ENCODE measurements at places on chromosomes 5 and 9.

GRCh38 chr9:91150998-91151717 lies 210.6 kb downstream of the AUH start:
- peak; percentile 95 for DNase-seq

DNA sequence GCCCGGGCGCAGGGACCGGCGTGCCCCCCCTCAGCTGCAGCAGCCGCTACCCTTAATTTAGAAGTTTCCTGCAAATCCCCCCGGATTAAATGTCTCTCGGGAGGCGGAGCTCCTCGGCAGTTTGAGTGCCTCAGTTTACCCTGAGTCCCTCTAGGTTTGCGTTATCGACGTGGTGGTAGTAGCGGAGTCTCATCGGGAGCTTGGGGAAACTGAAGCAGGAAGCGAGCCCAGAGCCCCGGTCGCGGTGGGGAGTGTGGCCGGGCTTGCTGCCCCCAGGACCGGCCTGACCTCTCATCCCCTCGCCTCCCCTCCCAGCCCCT lies 529 bp upstream of the TPM2 start:
- DNase-seq = no peak

DNA sequence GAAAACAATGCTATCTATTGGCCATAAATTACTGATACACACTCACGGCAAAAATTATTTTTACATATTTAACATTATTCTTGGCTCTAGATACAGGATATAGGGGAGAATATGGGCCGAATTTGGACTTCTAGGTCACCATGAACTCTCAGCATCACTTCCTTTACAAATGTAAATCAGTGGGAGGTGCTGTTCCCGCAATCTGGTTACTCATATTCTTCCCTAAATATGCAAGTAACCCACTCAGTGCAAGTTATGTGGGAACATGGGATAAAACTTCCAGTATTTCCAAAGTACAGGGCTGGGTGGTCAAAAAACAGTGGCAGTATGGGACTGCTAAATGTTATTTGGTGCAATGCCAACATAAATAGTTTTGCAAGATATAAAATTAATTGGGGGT lies 145.6 kb downstream of the PPP2R2B start:
- no peak for DNase-seq

DNA sequence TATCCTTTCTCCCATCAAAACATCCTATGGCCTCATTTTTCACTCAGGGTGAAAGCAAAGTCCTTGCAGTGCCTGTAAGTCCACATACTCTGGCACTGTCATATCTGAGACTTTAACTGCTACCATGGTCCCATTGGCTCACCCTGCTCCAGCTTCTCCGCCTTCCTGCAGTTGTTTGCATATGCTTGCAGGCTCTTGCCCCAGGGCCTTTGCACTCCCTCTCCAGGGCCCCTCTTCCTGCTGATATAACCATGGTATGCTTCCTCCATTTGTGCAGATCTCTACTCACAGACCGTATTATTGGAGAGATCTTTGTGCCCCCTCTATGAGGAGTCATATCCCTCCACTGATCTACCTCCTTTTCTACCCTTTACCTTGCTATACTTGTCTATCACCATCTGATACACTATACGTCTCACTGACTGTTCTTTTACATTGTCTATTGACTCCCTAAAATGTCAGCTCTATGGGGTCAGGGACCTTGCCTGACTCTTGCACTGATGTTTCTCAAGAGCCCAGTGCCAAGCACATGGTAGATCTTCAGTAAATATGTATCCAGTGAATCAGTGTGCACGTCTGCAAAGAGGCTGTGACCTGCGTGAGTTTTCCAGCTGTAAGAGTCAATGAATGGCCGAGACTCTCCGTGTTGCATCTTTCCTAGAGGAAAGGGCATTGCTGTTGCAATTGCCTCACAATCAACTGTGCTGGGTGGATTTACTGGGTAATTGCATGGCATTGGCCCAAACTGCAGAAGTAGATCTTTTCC lies 81.7 kb upstream of the CPEB4 start:
- no peak for DNase-seq

- no peak for DNase-seq
Measured at GRCh38 chr9:115596746-115597080, 478.8 kb upstream of the TNC start.

- DNase-seq = peak; percentile 50
Measured at GRCh38 chr5:393846-394275, 49.1 kb upstream of the EXOC3 start.

DNA sequence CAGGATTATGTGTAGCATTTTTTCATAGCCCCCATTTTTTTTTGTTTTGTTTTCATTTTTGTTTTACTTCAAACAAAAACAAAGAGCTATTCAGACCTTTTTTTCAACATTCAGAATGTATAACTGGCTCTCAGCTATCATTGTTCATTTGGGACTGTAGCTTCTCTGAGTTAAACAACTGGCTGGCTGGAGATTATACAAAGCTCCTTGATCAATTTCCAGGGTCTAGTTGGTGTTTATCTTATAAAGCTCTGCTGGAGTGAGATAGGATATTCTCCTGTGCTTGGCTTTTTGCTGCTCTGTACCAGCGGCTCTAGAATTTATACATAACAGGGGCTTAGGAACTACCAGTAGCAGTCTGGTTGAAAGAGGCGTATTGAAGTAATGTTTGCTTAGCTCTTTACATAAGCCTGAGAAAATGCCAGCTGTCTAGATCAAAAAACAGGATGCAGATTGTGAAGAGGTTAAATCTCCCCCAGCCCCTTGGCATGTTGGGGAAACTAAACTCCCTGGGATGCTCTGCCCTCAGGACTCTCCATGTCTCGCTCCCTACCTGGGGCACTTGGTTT lies 15.2 kb downstream of the GARNL3 start:
- DNase-seq = no peak

DNA sequence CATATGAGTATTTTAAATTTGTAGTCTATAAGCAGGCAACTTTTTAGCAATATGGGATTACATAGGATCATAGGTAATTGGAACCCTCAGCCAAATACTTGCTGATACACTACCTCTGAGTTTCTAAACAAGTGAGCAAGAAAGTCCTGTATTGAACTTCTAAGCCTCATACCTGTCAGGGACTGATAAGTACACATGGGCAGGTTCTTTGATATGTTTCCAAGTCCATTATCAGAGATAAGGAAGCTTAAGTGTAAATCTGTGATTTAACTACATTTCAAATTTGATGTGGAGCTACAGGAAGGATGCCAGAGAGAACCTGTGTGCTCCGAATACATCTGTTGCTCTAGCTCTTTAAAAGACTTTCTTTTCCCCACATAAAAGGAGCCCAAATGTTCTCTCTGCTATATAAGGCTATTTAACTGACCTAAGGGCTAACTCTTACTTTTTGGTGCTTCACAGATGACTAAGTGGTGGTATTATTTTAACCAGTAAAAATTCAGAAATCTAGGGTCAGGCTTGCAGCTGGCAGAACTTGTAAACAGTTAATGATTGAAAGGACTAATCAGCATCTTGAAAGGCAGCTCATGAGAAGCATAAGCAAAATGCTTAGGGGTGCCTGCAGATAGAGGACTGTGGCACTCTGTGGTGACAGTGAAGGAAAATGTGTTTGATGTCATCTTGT lies 228.6 kb downstream of the NR3C1 start:
- peak; percentile 28 for DNase-seq

DNA sequence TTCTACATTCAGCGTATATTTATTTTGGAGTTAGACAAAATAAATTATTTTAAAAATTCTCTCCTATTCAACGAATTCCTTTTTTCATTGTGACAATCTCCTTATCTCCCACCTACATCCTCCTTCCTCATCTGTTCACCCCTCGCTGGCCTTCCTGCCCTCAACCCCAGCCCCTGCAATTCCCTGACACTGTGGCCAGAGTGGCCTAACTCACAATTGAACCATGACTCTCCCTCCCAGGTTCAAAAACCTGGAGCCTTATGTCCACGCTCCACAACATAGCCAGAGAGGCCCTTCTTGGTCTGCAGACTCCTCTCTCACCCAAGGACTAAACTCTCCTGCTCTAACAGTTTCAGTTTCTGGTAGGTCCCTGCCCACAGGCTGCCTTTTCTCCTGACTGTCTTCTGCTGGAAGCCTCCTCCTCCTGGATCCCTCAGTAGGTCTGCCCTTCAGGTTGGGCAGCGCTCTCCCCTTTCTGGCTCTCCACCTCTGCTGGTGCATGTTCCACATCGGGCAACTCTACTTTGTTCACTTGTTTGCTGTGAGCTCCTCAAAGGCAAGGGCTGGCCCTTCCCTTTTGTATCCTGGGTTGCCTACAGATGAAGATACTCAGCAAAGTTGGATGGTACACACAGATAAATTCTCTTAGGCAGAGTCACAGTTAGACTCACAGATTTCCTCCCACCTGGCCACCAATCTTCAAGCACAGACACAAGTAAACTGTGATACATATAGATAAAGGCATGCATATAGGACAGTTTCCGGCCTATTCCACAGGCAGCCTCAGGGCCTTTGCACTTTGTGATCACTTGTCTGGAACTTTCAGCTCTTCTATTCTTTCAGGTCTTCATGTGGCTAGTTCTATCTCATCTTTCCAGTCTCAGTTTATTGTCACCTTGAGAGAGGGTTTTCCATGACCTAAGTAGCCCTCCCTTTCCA lies 19.8 kb upstream of the MYORG start:
- DNase-seq = no peak

DNA sequence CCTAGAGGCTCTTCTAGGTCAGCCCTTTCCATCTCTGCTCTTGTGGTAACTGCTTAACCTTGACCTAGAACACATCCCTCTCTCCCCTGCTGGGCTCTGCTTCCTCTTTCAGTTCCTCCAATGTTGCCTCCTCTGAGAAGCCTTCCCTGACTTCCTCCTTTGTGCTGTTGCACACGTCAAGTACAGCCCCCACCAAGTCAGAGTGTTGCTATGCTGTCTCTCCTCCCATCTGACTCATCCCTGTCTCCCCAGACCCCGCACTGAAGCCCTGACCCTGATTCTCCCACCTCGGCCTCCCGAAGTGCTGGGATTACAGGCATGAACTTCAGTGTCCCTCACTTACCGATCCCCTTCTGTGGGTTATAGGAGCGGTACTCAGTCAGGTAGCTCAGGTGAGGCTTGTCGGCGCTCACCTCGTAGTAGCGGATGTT lies 10.4 kb upstream of the TRIM14 start:
- DNase-seq = no peak

DNA sequence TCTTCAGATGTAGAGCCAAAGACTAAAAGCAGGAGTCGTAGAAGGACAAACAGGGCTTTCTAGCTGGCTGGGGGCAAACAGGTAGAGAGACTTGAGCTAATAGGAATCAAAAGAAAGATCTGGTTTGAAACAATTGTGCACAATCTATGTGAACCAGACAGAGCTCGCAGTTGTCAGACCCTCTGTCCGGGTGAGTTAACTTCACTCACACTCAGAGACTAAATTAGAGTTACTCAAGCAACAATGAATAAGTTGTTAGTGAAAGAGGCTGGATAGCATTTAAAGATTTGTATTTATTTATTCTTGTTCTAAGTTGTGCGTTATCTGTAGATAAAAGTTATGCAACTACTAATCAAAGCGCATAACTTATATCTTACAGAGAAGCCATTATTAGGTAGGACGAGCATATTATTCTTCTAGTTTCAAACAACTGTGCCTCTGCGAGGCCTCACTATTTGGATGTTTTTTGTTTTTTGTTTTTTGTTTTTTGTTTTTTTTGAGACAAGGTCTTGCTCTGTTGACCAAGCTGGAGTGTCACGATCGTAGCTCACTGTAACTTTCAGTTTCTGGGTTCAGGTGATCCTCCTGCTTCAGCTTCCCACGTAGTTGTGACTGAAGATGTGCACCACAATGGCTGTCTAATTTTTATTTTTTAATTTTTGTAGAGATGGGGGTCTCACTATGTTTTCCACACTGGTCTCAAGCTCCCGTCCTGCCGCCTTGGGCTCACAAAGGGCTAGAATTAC lies 13.2 kb upstream of the LNPEP start:
- DNase-seq = no peak

DNA sequence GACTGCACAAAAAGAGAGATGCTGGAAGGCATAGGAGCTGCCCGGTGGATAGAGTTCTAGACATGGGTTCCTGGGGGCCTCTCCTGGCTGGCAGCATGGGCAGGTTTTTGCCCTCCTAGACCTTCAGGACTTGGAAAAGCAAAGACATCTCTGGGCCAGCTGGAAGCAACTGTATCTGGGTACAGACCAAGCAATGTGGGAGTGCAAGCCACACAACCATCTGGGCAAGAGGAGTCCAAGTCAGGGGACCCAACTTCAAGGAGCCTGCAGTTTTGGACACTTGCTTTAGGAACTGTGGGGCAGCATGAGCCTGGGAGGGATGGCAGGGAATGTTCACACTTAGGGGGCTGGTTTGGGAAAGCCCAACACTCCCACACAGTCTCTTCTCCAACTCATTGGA lies 323.3 kb downstream of the GADD45G start:
- DNase-seq = no peak

GRCh38 chr5:59525957-59526356 lies 367.6 kb downstream of the PDE4D start:
- peak; percentile 67 for DNase-seq

DNA sequence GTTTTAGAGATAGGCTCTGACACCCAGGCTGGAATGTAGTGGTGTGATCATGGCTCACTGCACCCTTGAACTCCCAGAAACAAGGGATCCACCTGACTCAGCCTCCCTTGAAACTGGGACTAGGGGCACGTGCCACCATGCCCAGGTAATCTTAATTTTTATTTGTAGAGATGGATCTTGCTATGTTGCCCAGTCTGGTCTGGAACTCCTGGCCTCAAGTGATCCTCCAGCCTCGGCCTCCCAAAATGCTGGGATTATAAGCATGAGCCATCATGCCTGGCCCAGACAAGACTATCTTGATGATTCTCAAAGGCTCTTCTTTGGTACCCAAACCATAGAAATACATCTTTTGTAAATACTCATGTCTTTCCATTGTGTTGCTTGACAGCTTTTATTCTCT lies 10.8 kb downstream of the OSMR start:
- DNase-seq = no peak

- no peak for DNase-seq
Measured at GRCh38 chr5:178359738-178360137, 127.1 kb upstream of the PHYKPL start.

DNA sequence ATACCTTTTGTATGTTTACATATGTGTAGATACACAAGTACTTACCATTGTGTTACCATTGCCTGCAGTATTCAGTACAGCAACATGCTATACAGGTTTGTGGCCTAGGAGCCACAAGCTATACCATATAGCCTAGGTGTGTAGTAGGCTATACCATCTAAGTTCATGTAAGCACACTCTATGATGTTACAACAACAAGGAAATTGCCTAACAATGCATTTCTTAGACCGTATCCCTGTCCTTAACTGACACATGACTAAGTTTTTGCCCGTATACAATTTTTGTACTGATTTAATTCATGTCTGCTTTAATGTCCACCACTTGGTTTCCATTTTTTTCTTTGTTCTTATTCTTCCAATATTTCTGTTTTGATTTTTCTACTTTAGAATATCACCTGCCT lies 18.5 kb downstream of the TNPO1 start:
- DNase-seq = no peak

DNA sequence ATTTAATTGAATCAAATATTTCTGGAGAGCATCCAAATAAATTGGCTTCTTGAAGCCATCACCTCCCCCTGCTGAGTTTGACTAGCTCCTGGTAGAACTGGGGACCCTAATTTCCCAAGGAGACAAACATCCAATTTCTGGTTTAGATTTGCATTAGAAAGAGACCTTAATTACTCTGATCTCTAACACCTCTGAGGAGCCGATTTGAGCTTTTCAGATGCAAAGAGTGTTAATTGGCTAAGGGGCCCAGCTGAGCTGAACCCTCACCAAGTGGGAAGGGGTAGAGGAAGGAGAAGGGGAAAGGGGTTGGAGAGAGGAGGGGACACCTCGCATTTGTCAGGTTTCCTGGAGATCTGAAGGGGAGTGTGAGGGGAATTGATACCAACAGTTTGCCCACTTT lies 145.4 kb upstream of the SHB start:
- no peak for DNase-seq

GRCh38 chr9:123943671-123944070 lies 13.7 kb upstream of the DENND1A start:
- no peak for DNase-seq
